ENCODE measurements at places on chromosomes 3 and 15.
A peak's percentile ranks its signal among the peaks of the same experiment; 100 is the strongest.

GRCh38 chr15:77988347-77989295, 88.9 kb downstream of the TBC1D2B start:
- no peak for DNase-seq

GRCh38 chr3:185712337-185712736, 112.5 kb downstream of the IGF2BP2 start:
- no peak for DNase-seq

DNA sequence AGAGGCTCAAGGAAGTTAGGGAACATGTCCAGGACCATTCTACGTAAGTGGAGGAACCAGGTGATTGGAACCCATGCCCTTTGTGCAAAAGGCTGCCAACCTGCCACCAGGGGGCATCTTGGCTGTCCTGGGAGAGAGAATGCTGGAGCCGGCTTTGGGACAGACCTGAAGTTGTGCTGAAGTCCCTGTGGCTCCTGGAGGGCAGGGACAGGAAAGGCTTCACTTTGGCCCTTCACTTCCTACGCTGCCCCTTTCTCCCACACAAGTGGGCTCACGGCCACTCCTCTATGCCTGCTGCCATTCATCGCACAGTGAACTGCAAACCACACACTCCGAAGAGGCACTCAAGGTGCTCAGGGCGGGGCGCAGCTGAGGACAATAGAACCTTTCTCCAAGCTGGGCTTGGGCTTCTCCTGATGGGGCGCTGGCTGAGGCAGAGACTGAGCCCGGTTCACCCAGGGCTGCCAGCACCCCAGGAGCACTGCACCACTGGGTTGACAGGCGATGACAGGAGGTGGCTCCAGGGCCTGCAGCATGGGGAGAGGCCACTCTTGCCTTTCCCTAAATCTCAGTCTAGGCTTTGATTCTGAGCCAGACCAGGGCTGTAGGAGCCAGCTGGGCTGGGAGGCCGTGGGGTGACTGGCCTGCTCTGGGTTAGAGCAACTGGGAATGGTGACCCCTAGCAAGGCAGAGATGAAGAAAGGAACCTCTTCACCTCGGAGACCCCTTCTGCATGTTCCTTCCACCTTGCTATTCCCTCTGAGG, 8.4 kb downstream of the SHF start:
- DNase-seq = peak; percentile 40

- no peak for DNase-seq
Measured at GRCh38 chr3:164488893-164489292, 589.4 kb downstream of the SI start.

DNA sequence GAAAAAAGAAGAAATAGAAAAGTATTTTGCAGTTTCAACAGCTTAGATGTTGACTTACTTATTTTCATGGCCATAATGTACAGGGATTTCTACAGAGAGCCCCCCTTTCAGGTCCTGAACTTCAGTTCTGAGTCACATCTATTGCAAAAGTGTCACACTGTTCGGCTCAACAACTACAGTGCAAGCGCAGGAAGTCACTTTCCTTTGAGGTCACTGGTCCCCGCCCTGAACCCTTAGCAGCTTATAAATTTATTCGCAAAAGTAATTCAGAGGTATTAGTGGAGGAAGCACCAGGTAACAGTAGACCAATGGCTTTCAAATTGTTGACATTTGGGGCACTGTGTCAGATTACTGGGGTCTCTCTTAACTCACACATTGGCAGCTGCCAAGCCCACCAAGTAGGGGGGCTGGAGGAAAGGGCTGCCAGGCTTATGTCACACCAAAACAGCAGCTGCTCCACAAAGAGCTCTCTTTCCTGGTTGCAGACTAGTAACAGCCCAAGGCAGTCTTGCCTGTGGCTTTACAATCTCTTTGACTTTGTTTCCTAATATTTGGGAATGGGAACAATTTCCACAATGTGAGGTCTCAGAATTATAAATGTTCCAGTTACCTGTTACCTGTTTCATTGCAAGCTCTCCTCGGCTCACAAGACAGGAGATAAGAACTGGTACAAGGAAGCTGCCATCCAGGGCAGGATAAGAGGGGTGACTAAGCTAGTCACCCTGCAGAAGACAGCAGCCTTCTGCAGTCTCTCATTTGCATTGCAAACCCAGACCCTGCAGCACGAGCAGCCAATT, 130.2 kb upstream of the STRIT1 start:
- no peak for DNase-seq

GRCh38 chr3:129482721-129483120, 42.7 kb downstream of the IFT122 start:
- DNase-seq = no peak

GRCh38 chr3:39849992-39850715, 40.7 kb downstream of the MYRIP start:
- peak; percentile 19 for DNase-seq

GRCh38 chr3:143362115-143362991, 242.8 kb downstream of the CHST2 start:
- no peak for DNase-seq

DNA sequence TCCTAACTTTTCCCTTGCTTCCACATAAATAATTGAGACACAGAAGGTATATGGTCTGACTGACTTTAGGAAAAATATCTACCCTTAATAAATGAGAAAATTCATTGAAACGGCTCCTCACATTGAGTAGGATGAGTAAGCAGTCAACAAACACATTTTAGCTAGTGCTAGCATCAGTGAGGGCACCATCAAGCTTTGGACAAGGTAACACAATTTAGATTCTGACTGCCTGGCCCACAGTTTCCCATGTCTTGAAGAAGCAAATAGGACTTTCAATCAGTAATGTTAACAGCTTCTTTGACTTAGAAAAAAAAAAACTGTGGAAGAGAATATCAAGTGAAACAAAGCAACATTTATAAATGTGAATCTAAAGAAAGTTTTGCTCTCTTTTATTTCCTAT, 70.1 kb upstream of the MBNL1 start:
- DNase-seq = no peak

DNA sequence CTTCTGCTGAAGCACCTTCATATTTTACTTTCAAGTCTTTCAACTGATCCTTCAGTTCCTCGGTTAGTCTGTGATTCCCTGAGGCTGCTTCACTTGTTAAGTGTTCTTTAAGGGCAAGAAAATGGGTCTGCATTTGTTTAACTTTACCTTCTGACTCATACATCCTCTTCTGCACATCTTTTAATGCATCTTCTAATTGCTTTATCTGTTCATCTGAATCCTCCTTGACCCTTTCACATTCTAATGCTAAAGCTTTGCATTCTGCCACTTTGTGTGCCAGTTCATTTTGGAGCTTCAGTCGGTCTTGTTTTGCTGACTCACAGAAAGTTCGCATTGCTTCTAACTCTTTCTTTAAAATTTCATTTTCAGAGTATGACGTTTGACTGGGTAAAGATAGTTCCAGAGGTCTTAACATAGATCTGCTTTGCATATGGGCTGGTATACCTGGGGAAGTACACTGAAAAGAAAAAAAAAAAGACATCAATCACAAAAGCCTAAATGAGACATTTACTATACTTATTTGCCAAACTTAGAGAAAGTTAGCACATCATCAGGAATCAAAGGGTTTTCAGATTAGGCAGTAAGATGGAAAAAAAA, 94.3 kb downstream of the UACA start:
- DNase-seq = no peak

DNA sequence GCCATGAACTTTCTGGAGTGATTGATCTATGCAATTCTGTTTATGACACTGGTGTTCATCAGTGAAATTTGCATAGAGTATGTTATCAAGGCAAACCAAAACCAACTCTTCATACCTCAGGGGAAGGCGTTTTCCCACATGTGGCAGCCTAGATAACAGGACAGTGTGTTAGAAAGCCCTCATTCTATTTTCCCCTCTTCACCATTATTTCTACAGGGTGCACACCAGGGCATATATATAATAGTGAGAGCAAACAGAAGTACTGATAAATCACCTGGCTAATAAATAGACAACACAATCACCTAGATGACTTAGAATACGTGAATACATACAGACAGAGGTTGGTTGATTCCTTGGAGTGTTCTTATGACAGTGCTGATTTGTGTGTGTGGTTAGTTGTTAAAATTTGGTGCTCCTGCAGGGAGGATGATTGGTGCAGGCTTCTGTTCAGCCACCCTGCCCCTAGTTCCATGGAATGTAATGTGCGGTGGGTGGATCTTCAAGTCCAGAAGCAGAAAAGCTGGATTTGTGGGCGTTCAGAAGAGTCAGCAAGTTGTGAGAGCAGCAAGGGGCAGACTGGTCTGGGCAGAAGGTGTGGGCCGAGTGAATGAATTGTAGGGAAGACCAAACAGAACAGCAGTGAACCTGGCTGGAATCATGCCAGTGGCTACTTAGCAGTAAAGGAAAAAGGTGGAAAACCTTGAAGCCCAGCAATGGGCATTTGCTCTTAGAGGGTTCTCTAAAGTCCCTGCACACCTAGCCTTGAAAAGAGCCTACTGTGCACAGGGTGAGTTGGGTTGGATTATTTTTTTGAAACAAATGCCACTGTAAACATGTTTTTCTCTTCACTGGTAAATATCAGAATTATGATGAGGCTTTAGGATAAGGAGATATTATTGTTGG, 11.7 kb upstream of the RARRES1 start:
- no peak for DNase-seq

DNA sequence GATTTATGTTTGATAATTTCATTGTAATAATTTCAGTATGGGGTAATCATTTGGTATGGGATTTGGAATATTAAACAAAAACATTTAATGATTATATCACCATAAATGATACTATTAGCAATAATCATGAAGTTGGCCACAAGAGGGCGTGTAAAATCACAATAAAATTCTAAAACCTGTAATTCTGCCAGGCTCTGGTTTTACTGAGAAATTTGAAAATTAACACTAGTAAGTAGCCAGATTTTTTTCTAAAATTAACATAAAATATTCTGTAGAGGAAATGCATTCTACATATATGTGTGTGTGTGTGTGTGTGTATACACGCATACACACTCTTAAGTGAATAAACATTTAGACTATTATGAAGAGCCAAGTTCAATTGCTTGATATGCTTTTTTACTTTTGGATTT, 40.5 kb downstream of the FEZF2 start:
- peak; percentile 34 for DNase-seq

DNA sequence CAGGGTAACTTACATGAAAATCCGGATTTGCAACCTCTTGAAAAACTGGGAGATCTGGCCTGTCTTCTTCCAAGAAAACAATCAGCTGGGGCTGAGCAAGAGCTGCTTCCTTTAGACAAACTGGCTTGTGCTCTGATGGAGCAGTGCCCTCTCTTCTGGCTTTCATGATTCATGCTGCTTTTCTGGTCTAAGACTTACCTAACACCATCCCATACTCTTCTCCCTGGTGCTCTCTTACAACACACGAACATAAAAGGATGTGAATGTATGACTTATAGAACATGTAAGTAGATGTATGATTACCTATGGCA, 9.9 kb downstream of the TJP1 start:
- DNase-seq = no peak

DNA sequence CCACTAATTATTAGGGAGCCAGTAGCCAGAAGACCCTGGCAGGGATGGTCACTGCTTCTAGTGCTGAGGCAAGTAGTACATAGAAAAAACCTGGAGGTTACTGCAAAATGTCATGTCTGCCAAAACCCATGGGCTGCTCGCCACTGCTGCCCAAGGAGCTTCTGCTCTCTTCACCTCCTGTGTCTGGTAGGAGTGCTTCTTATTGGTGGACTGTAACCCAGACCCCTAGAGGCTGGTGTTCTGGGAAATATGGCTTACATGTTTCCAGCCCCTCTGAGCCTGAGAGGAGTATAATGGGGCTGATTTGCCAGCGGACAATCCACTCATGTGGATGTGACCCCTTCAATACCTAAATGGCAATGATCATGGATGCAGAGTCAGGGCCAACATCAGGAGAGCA, 286.4 kb downstream of the EPHB1 start:
- no peak for DNase-seq

- no peak for DNase-seq
Measured at GRCh38 chr3:125083776-125084175, 28.0 kb upstream of the HEG1 start.

- DNase-seq = no peak
Measured at GRCh38 chr15:26201177-26201858, 338.2 kb upstream of the ATP10A start.

GRCh38 chr15:85580879-85581278, 200.5 kb downstream of the AKAP13 start:
- peak; percentile 91 for DNase-seq

DNA sequence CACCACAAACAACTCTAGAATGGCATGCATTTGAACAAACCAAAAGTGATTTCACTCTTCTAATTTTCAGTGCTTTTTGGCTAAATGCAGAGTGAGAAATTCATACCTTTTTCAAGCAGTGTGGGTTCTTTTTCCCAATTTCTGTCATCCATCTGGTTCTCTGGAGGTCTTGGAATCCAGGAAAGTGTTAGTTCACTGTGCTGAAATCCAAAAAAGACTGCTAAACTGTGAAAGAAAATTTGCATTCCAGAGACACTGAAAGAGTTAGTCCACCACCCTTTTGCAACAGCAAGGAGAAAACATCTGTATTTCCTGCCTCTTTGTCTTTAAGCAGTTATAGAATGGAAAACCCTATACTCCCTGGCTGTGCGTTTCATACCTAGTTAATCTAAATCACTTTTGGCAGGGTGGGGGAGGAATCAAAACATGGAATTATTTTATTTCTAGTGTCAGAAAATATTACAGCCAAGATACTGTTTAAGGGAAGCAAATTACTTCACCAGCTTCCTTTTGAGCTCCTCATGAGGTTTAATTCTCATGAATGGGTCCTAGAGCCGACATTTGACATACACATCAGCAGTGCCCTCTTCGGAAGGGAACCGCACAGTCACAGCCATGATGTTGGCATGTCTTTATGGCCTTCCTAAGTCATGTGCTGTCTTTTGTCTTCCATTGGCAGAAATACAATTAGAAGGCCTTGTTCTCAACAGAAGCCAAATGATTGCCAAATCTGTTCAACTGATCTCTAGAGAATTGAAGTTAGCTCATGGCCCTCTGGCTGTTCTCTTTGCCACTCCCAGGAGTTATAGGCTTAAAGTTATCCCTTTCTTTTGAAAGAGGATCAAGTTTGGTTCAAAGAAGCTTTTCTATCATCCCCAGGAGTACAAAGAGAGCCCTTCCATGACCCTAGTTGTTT, 317.7 kb upstream of the TPRG1 start:
- DNase-seq = no peak

- peak; percentile 64 for DNase-seq
Measured at GRCh38 chr15:90603893-90604292, 74.2 kb downstream of the CRTC3 start.

GRCh38 chr3:119598410-119599098, 869 bp downstream of the PLA1A start:
- DNase-seq = peak; percentile 29

DNA sequence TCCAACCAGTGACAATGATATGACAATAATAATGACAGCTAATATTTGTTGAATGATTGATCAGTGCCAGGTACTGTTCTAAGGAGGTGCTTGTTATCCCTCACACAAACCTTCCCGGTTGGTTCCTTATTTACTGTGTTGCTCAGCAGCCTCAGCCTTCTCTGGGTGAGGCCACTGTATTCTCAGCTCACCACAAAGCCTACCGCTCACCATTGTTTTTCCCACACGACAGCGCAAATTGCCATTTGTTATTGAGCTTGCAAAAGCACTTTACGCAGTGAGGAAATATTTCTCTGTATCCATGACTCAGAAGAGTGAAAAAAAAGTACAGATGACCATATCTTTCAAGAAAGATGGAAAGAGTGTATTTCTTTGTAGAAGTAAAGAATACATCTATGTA, 49.5 kb upstream of the PDZRN3 start:
- DNase-seq = no peak

Data from suppressor macrophage treated with lipopolysaccharide for 1 hour (primary cell).